ENCODE measurements at places on chromosomes 16 and 17.

GRCh38 chr17:76384987-76385891, 830 bp downstream of the SPHK1 start:
- no peak for DNase-seq

- no peak for DNase-seq
These were observed 14.3 kb upstream of the RBBP6 start for GRCh38 chr16:24524855-24525677.

DNA sequence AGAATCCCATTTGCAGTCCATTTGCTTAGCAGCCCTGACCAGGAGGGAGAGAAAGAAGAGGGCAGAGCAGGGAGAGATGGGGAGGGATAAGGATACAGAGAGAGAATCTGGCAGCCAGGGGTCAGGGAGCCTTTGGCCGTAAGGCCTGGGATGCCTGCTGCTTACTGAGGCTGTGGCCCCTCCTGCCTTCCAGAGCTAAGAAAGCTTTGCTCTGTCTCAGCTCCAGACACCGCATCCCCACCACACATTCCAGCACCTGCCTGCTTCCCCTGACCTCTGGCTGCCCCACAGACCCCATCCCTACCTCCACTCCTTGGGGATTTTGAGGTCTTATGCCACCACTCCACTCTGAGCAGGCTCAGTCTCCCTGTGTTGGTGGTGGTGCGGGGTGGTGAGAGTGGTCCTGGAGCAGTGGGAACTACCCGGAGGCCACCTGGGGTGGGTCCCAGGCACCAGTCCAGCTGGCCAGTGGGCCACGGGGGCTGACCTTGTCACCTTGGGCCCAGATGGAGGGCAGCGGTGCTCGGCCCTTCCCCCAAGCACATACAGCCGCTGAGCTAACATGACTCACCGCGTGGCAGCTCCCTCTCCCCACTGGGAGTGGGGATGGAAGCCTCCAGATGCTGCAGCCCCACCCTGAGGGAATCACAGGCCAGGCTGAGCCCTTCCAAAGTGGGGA, 58.3 kb downstream of the RAI1 start:
- DNase-seq: no peak

DNA sequence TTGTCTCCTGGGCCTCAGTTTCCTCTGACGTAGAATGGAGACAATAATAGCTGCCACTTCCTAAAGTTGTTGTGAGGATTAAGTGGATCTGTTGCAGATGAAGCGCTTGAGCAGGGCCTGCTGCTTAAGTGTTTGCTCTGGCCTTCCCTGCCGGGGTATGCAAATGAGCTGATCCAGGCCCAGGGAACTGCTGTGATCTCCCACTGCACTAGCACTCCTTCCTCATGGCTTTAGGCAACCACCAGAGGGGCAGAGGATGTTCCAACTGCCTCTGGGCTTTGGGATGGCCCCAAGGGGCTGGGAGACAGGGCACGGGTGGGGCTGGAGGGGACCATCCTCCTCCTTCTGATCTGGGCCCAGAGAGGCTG, 6.2 kb downstream of the SBK1 start:
- no peak for DNase-seq

GRCh38 chr17:79835953-79836509, 3.2 kb downstream of the CBX4 start:
- peak; percentile 16 for DNase-seq

GRCh38 chr17:65558683-65559460, 2.6 kb downstream of the AXIN2 start:
- no peak for DNase-seq

GRCh38 chr17:4146641-4147040, 3.6 kb downstream of the CYB5D2 start:
- DNase-seq: no peak

- DNase-seq: no peak
These were observed 31.2 kb downstream of the PIMREG start for GRCh38 chr17:6475411-6475810.

DNA sequence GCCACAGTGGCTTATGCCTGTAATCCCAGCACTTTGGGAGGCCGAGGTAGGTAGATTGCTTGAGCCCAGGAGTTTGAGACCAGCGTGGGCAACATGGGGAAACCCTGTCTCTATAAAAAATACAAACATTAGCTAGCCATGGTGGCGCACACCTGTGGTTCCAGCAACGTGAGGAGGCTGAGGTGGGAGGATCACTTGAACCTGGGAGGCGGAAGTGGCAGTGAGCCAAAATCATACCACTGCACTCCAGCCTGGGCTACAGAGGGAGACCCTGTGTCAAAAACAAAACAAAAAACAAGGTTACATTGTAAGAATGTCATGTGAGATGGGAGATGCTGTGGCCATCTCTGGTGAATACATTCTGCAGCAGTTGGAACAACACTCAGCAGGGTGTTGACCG, 13.5 kb downstream of the DUSP14 start:
- no peak for DNase-seq
